Activated CD8-positive, alpha-beta memory T cell treated with anti-CD3 and anti-CD28 coated beads for 4 hours (primary cell): ENCODE measurements at places on chromosomes 4 and X.

DNA sequence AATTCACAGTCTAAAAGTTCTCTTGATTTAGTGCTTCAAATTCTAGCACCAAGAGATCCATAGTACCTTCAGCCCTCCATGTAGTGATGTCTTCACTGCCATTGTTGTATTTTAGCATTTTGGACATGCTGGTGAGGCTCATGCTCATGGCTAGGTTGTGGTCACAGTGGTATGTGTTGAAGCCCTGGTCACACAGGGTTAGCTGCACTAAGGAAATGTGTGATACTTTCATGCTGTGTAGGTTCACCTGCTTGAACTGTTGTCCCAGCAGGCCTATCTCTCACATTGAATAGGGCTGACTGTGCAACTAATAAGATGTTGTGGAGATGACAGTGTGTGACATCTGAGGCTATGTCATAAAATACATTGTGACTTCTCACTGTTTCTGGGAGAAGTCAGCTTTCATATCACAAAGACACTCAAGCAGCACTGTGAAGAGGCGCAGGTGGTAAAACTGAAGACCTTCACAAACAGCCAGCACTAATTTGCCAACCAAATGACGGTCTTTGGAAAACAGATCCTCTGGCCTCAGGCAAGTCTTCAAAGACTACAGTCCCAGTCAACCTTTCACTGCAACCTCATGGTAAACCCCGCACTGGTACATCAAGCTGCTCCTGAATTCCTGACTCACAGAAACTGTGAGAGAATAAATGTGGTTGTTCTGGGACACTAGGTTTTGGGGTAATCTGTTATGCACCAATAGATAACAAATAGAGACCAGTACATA, 17.4 kb upstream of the ADH4 start:
- DNase-seq = no peak

DNA sequence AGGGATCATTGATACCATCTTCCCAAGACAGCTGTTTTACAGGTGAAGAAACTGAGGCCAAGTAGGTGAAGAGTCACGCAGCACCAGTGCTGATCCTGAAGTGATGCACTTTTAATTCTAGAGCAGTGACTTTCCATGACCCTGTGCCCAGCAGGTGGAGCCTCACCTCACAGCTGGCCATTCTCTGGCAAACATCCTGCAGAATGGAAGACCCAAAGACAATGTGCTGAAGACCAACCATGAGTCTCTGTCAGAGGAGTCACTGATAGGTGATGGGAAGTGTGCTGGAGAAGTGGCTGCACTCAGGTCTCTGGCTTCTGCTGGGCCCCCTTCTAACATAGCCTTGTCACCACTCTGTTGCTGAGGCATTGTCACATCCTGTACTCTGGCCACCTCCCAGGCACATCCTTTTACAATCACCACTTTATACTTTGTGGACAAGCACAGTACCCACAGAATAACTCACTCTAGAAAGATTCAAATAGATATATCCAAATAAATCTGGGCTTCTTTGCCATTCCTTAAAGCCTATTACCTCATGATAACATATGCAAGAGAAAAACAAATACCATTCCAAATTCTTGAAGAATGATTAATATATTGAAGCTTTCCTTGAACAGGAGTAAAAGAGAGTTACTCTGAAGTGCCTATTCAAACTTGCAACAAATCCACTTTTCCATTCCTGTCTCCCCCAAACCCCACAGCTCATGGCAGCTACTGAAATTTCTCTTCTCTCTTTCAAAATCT, 64.1 kb upstream of the SCOC start:
- no peak for DNase-seq

- no peak for DNase-seq
Observed at GRCh38 chrX:15524417-15524816, 23.8 kb downstream of the BMX start.

- no peak for DNase-seq
Observed at GRCh38 chrX:5810636-5811035, 418.0 kb downstream of the NLGN4X start.

DNA sequence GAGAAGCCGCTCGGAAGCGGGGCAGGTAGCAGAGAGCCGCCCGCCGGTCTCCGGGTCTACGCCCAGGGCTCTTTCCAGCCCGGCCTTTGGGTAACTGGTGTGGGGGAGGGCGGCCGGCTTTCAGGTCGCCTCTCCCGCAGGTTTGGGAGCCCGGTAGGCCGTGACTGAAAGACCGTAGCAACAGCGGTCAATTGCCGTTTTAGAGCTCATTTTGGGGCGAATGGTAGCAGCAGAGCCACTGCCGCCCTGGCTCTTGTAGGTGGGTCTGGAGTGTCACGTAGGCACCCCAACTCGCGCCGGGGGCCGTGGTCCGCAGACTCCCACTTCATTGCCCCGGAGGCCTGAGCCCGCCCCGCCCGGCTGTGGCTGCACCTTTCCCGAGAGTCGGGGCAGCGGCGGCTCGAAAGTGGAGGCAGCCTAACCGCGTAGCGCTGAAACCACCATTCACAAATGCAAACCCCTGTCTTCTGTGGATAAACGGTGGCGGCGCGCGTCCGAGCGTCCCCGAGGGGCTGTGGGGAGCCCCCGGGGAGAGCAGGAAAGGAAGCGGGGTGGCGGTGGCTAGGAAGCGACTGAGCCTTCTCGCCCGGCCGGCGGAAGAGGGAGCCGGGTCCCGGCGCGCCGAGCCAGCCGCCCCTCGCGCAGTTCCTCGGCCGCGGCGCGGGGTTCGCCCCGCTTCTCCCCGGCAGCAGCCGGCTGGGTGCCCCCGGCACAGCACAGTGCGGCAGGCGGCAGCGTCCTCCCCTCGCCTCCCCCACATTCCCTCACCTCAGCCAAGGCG, 2185.1 kb upstream of the TENM3 start:
- no peak for DNase-seq

DNA sequence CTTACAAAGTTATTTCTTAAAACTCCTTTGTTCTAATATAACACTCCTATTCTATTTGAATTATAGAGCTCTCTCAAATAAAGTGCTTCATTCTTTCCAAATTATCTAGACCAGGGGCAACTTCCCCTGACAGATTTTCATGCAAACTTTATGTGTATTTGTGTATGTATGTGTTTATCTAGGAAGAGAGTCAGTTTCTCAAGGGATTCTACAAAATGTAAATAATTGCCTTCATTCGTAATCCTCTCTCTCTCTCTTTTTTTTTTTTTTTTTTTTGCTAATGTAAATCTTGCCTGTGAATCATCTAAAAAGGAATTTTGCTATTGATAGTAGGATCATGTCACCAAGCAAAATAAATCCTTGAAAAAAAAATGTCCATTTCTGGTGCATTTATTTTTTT, 38.9 kb upstream of the RBPJ start:
- no peak for DNase-seq

- no peak for DNase-seq
Observed at GRCh38 chrX:49876750-49877149, 2.5 kb upstream of the USP27X start.

GRCh38 chrX:28188526-28188925, 207.3 kb upstream of the DCAF8L1 start:
- DNase-seq = no peak

DNA sequence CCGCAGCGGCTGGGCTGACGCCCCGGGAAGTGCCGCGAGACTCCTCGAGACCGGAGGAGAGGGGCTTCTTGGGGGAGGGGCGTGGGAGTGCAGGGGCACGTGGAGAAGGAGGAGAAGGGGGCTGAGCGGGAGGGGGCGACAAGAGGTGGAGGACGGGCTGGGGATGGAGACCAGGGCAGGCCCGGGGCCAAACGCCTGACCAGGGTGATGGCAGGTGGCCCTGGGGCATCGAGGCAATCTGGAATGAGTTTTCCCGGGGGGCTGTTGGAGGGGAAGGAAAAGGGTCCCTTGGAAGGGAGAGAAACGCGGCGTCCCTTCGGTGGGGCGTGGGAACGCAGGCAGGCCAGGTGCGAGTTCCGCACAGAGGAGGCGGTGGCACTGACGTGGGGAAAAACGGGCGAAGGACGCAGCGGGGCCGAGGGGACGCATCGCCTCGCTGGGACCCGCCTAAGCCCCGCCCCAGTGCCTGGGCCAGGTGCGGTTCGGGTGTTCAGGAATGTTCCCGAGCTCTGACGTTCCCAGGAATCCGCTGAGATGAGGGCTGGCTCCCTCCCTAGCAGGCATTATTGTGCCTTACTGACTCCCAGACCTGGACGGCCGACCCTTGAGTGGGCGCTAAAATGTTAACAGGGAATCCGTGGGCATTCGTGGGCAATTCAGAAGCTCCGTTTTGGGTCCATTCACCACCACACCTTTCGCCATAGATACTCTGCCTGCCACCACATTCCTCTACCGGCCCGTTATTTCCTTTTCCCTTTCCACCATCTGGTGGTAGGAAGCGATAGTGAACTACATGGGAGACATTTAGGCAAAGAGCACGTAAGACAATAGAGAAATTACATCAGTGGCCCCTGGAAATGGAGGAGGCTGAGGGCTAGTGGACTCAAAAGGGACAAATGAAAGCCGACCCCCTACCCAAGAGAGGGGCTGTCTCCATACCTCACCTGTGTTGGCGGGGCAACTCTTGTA, 795 bp upstream of the SH3KBP1 start:
- DNase-seq = no peak
